Fibroblast of lung (primary cell): ENCODE measurements at places on chromosomes 12 and 14. TPM values are rescaled to one million over a fixed set of nuclear protein-coding genes. Genes with fewer than 3 reads are reported as not detected.

MGP gene
- total RNA-seq: 2.0 and 38.0 TPM in 2 replicates

LRIG3 gene
- 65.7 and 118 TPM in 2 replicates for total RNA-seq

SDR9C7 gene
- not detected in 2 replicates for total RNA-seq

TAS2R42 gene
- total RNA-seq: not detected in 2 replicates

SERPINA1 gene
- under 0.01 TPM in 1 of 2 replicates, not detected in the other for total RNA-seq

TMEM30B gene
- 0.51 and 0.83 TPM in 2 replicates for total RNA-seq

TC2N gene
- total RNA-seq: 0.26 and 0.83 TPM in 2 replicates

OR4M1 gene
- not detected in 2 replicates for total RNA-seq

SERPINA9 gene
- total RNA-seq: not detected in 2 replicates

DNAH10 gene
- 0.26 and 0.33 TPM in 2 replicates for total RNA-seq

ASIC1 gene
- 1.7 and 1.8 TPM in 2 replicates for total RNA-seq

BMAL2 gene
- total RNA-seq: 23.9 and 44.9 TPM in 2 replicates

TSPAN11 gene
- 1.5 and 2.6 TPM in 2 replicates for total RNA-seq

LIN7A gene
- total RNA-seq: 9.5 and 22.8 TPM in 2 replicates

TAS2R46 gene
- 1.5 and 2.0 TPM in 2 replicates for total RNA-seq

CAPZA3 gene
- total RNA-seq: not detected in 2 replicates

DDX47 gene
- 41.9 and 46.2 TPM in 2 replicates for total RNA-seq

CCDC196 gene
- total RNA-seq: not detected in 2 replicates

IFI27L1 gene
- total RNA-seq: 8.5 and 14.4 TPM in 2 replicates

GPR135 gene
- total RNA-seq: 1.8 and 3.0 TPM in 2 replicates

PROX2 gene
- not detected in 2 replicates for total RNA-seq

PTPN6 gene
- total RNA-seq: 0.26 TPM in 1 of 2 replicates, not detected in the other

DNAI7 gene
- 0.17 and 0.26 TPM in 2 replicates for total RNA-seq

RAP1B gene
- total RNA-seq: 121 and 194 TPM in 2 replicates

ZBTB42 gene
- 2.3 and 2.8 TPM in 2 replicates for total RNA-seq

SYT1 gene
- 0.51 and 2.1 TPM in 2 replicates for total RNA-seq

KRT72 gene
- not detected in 2 replicates for total RNA-seq

AMN gene
- total RNA-seq: under 0.01 TPM in 2 replicates
